ENCODE measurements at places on chromosomes 11 and 22.

GRCh38 chr22:22073769-22074561 lies 91.4 kb upstream of the TOP3B start:
- no peak for DNase-seq

DNA sequence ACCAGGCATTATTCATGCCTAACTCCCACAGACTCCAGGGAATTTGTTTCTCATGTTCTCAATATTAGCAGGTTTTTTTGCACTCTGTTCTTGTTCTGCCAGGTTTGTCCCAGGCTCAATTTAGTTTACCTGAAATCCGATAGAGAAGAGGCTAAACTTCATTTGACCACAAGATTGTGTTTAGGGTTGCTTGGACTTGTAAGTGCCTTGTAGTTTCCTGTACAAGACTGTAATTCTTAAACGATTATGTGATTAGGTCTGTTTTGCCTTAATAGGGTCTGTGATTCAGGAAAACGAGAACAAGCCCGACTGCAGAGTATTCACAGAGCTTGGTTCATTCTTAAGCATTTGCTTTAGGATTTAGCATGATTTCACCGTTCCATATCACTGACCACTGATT lies 1.8 kb downstream of the PRSS23 start:
- DNase-seq, result no peak

GRCh38 chr11:18369398-18369797 lies 25.0 kb upstream of the LDHA start:
- no peak for DNase-seq

GRCh38 chr11:82718307-82718706 lies 15.4 kb downstream of the FAM181B start:
- peak; percentile 68 for DNase-seq

DNA sequence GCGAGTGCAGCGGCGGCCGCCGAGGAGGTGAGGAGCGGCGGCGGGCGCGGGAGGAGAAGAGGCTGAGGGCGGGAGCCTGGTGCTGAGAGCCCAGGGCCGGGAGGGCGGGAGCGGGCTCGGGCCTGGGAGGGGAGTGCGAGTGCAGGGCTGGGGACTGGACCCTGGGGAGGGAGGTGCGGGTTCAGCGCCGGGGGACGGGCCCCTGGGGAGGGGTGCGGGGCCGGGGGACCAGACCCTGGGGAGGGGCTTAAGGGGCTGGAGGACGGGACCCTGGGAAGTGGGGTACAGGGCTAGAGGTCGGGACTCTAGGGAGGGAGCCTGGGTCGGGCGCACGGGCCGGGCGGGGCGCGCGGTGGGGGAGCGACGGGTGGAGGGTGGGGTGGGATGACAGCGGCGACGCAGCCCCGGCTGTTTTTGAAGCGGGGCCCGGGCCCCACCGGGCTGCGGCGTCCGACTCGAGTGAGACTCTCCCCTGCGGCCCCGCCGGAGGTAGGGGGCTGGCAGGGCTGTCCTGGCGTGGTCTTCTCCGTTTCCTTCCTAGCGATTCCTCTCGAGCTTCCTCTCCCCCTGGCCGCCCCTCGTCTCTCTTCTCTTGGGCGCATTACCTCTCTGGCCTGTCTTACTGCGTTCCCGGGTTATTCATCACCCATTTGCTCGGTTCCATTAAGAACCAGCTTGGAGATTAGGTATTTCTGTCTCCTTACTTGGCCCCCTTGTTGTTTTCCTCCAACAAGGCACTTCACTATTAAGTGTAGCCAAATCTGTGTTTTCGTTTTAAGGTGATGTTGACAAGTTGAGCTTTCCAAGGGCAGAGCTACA lies 754 bp downstream of the NUP50 start:
- no peak for DNase-seq

- DNase-seq, result no peak
Observed at GRCh38 chr22:20937794-20938671, 20.8 kb downstream of the CRKL start.
